SJSA1 (cell line): ENCODE measurements at places on chromosomes 6 and 20. TPM values are rescaled to one million over a fixed set of nuclear protein-coding genes. Genes with fewer than 3 reads are reported as not detected.

GRCh38 chr6:72464246-72464645 is 157.6 kb upstream of the KCNQ5 start:
- no peak for DNase-seq
- H3K27me3 ChIP-seq = no peaks in the 10 kb centered on the region
- no peaks in the 10 kb centered on the region; the same call in 1 of the 2 replicates for H3K4me1 ChIP-seq
- H3K4me3 ChIP-seq = no peak overlapping the region
- no peak overlapping the region for H3K27ac ChIP-seq

The HLA-DOB gene
- total RNA-seq = 0.32 TPM in 1 of 2 replicates, not detected in the other

- peaks cover 3% of the 10 kb centered on the region; the same call in 1 of the 2 replicates for H3K27me3 ChIP-seq
- H3K36me3 ChIP-seq = no peaks in the 10 kb centered on the region
- no peak overlapping the region for H3K4me3 ChIP-seq
- peaks cover 7% of the 10 kb centered on the region; the same call in 1 of the 2 replicates for H3K4me1 ChIP-seq
- no peak overlapping the region for H3K27ac ChIP-seq
- no peak for DNase-seq
Measured at GRCh38 chr20:51469046-51469445, 73.5 kb downstream of the NFATC2 start.

DNA sequence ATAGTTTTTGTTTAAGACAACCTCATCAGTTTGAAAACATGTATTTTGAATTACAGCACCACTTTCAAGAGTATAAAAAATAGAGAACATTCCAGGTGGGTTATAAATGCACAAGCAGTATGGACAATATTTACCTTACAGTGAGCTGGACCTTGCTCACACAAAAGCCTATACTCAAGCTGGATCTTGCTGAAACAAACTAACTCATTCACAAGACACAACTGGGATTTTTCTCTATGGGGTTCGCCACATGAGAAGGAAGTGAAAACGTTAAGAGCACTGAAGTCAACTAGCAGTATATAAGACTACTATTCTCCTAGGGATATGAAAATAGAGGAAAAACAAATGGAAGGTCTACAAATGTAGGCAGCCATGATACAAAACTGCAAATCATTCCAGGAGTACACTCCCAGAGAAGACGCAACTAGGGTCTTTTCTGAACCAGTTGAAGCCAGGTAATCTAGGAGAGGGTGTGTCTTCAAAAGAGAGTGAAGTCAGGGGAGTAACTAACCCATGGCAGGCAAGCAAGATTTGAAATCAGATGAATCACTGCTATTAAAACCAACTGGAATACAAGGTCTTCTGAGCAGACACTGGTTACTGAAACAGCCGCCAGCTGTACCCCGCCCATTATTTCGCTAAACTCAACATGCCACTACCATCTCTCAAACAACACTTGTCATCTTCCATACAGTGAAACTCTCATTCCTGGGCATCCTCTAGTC is 26.5 kb downstream of the STAU1 start:
- no peak for DNase-seq
- no peak overlapping the region for H3K27ac ChIP-seq
- H3K4me3 ChIP-seq = no peak overlapping the region
- no peaks in the 10 kb centered on the region for H3K27me3 ChIP-seq

GRCh38 chr6:143976806-143977349 is 31.2 kb downstream of the PLAGL1 start:
- no peak for DNase-seq
- H3K27me3 ChIP-seq = no peaks in the 10 kb centered on the region
- H3K4me3 ChIP-seq = no peak overlapping the region
- no peaks in the 10 kb centered on the region for H3K36me3 ChIP-seq
- H3K27ac ChIP-seq = no peak overlapping the region

The KLHDC3 gene
- 109 and 118 TPM in 2 replicates for total RNA-seq

- no peaks in the 10 kb centered on the region for H3K27me3 ChIP-seq
- DNase-seq = no peak
- H3K4me1 ChIP-seq = no peaks in the 10 kb centered on the region
- H3K27ac ChIP-seq = no peak overlapping the region
- H3K36me3 ChIP-seq = no peaks in the 10 kb centered on the region
Measured at GRCh38 chr20:3970016-3970415, 45.3 kb downstream of the RNF24 start.
